CD4-positive, CD25-positive, alpha-beta regulatory T cell (primary cell): ENCODE measurements at places on chromosomes 3 and 15.

DNA sequence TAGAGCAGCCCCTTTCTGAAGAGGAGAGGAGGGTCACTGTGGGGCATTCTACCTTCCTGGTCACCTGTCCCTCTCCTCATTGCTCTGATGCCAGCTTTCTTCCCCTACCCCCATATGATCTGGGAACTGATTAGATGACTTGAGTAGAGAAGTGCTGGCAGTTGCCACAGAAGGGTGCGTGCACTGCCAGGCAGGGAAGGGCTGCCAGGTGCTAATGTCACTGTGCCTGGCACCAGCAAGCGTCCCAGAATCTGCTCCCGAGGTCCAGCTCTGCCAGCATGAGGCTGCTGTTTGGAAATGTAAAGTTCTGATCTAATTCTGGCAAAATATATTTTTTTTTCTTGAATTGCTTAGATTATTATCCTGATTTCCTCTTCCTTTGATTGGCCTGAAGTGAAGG lies 52.8 kb downstream of the PPM1L start:
- no peak for DNase-seq

- no peak for DNase-seq
Measured at GRCh38 chr3:132406587-132406986, 10.7 kb upstream of the DNAJC13 start.

GRCh38 chr15:58526647-58527192 lies 94.9 kb downstream of the LIPC start:
- no peak for DNase-seq

DNA sequence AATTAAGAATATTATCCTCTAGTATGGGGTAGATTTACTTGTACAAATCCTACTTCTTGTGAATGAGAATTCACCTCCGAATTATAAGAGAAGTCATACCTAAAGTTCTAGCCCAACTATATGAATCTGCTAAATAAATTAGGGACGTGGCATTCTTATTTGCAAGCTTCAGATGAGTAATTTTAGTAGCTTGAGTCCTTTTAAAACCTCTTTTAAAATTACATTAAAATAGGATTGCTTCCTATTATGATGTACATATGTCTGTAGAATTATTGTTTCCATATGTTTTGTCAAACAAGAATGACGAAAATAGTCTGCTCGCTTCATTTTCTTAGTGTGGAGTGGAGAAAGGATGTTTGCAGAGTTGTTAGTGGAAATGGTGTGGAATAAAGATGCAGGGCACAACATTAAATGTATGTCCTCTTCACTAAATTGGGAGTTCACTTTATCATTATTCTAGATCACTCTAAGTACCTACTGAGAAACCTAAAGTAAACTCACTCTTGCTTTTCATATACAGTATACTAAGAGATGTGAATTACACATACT lies 59.4 kb downstream of the CMSS1 start:
- DNase-seq, result no peak

DNA sequence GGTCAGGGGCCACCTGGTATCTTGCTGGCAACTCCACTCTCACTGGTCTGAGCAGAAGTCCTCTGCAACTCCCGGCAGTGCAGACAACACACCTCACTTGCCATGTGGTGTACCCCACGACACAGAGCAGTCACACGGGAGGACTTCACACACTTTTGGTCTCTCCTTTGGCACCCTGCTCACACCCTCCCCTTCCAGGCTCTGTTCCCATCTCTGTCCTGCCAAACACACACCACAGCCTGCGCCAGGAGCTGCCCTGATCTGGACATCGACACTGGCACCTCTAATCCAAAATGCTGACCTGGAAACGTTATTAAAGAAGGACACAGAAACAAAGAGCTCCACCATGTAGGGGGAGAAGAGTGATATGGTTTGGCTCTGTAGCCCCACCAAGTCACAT lies 57.2 kb downstream of the SLC41A3 start:
- no peak for DNase-seq

- no peak for DNase-seq
Measured at GRCh38 chr15:70142322-70143191, 44.8 kb upstream of the TLE3 start.
